ENCODE measurements at places on chromosomes 5 and 9. TPM values are rescaled to one million over a fixed set of nuclear protein-coding genes. Genes with fewer than 3 reads are reported as not detected.

The CDKN2B-AS1 gene
- 0.26 TPM for polyA plus RNA-seq

The MVB12B gene
- 21.2 TPM for polyA plus RNA-seq

The PCDHB6 gene
- polyA plus RNA-seq = 2.4 TPM

The GPBP1 gene
- 78.6 TPM for polyA plus RNA-seq

The PLPP6 gene
- polyA plus RNA-seq = 4.6 TPM

The FGF10 gene
- 4.9 TPM for polyA plus RNA-seq

The PARP8 gene
- polyA plus RNA-seq = 13.2 TPM

The IL7R gene
- polyA plus RNA-seq = 2.0 TPM

DNA sequence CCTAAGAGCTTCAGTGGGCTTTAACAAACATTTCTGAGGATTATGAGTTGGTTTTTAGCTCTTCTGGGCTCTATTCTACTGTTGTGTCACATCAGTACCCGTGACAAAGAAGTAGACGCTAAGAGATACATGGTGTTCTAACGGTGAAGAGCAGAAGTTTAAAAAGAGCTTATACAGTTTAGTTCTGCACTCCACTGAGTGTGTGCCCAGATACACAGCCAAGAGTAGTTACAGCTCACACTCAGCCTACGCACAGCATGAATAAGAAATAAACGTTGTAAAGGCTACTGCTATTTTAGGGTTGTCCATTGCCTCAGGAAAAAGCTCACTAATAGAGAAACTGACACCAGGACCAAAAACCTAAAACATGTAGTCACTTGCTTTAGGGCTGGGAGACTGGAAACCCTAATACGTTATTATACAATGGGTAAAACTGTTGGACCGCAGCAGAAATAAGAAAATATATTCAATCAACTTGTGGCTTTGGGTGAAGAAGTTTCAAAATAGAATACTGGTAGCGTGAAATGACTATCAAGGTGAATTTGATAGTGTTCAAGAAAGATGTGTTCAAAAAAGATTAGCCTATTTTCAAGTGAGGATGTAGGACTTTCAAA is 34.7 kb downstream of the PSIP1 start:
- no peak for DNase-seq

DNA sequence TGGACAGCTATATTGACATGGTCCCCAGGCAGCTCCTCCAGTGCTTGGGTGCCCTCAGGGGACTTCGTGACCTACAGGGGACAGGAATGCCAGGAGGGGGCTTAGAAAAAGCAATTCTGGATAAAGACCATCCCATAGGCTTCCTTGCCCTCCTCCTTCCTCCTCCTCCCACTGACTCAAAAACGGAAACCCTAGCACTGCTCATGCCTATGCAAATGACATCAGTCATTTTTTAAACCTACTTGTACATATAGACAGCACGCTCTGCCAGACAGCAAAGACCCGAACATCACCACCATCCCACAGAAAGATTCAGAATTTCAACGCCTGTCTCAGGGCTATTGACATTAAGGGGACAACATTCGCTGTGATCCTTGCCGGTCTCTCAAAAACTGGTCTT is 11.0 kb downstream of the IGFBPL1 start:
- no peak for DNase-seq

DNA sequence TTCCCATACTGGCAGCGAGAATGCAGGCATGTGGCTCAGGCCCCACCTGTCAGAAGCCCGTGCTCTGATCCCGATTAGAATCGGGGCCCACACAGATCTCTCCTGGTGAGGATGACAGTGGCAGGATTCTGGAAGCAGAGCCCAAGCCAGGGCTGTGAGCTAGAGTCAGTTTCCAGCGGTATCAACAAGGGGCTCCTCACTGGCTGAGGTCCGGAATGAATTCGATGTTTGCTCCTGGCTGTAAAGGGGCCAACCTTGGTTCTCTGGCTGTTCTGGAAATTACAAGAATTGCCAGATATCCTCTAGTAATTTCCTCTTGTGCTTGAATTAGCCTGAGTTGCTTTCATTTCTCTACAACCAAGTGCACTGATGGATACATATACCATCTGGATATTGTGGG is 129.1 kb upstream of the SPRY4 start:
- no peak for DNase-seq

GRCh38 chr5:122515709-122516431 is 203.8 kb downstream of the SNCAIP start:
- DNase-seq = peak; percentile 69

GRCh38 chr5:69048230-69048629 is 45.6 kb upstream of the SLC30A5 start:
- peak; percentile 3 for DNase-seq

- DNase-seq = no peak
Measured at GRCh38 chr9:69877852-69878514, 57.4 kb downstream of the CFAP95 start.

DNA sequence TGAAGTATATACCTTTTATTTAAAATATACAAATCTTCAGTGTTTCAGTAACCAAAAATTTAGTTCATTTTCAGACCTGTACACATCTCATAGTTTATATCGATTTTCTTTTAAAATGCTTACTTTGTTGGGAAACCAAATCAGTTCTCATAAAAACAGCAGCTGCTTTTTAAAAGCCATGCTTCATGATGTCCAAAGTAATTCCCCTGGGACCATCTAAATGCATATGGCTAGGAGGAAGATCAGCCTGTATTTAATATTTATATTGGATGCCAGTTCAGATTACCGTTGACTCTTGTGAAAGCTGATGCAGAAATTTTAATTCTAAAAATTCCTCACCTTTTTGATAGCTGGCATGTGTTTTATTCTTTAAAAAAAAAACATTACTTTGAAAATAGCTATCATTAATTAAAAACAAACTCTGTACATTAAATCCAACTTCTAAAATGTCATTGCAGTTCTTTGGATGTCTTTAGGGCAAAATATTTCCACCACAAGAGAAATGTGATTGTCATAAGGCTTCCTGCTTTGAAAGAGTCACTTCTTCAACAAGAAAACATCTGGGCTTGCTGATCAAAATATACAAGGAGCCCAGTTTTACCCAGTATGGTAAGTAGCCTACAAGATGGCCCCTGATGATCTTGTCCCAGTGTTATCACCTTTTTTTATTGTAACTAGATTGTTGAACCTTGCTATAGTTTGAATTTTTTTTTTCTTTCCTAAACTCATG is 1242.9 kb upstream of the CDH6 start:
- DNase-seq = no peak

DNA sequence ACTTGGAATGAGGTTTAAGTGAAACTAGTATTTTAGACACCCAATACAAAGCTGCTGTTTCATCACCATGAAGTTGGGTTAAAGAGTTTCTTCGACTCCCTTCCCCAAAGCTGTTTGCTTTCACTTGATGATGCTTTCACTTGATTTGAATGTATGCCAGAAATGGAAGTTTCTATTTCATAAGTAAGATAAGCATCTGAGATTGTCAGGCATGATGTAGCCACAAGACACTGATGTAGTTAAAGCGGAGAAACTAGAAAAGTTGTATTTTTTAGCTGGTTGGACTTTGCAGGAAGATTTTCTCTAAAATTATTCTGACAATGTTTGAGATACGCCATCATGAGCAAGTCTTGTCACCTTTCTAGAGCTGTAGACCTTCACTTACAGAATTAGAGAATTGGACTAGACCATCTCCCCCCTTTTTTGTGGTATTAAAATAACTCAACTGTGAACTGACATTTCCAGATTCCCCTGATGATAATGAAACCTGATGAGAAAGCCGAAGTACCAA is 20.0 kb downstream of the MOCS2 start:
- DNase-seq = no peak

DNA sequence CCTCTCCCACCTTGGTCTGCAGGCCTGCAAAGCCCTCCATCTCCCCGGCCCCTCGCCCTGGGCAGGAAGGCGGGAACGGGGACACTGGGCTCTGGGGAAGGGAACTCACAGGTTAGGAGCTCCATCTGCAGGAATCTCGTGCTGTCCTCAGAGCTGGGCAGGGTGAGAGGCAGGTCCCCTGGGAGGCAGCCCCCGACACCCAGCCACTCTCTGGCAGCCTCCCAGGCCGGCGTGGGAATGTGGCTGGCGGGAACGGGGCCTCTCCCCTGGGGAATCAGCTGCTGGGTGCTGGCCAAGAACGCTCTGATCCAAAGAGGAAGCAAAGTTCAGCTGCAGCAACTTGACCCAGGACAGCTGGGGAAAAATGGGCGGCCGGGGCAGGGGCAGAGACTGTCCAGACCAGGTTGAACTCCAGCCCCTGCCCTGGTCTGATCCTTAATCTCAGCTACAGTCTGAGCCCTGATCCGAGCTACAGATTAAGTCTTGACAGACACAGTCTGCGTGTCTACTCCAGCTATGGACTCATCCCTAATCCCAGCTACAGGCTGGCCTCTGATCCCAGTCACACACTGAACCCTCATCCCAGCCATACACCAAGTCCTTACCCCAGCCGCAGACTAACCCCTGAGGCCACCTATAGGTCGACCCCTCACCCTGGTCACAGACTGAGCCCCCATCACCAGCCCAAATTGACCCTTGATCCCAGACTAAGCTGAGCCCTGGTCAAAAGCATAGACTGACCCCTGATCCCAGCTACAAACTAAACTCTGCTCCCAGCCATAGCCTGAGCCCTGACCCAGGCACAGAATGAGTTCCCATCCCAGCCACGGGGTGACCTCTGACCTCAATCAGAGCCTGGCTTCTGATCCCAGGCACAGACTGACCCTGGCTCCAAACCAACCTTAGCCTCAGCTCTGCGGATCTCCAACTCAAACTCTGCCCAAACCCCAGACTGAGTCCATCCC is 37.3 kb upstream of the EGFL7 start:
- DNase-seq = no peak

GRCh38 chr9:127209220-127209619 is 55.4 kb upstream of the GARNL3 start:
- DNase-seq = no peak

DNA sequence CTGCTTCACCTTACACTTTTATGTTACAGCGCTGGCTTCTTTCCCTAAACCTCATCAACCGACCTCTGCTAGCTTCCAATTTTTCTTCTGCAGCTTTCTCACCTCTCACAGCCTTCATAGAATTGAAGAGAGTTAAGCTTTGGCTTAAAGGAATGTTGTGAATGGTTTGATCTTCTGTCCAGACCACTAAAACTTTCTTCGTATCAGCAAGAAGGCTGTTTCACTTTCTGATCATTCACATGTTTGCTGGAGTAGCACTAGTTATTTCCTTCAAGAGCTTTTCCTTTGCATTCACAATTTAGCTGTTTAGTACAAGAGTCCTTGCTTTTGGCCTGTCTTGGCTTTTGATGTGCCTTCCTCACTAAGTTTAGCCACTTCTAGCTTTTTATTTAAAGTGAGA is 49.5 kb downstream of the NR3C1 start:
- no peak for DNase-seq
